ENCODE measurements at places on chromosomes 4 and X.

DNA sequence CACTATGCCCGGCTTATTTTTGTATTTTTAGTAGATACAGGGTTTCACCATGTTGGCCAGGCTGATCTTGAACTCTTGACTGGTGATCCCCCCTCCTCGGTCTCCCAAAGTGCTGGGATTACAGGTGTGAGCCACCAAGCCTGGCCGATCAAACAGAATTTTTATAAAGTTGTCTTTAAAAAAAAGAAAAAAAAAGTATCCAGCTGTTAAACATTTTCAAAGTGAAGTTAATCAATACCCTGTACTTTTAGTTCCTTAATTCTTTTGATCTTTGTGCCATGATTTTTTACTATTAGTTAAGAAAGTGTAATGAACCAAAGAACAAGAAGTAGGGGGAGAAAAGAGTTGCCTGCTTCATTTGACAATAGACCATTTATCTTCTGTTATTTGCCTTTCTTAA is 24.3 kb downstream of the SMAD1 start:
- no peak for DNase-seq

GRCh38 chr4:171710743-171711142 is 102.5 kb upstream of the GALNTL6 start:
- no peak for DNase-seq

- DNase-seq = no peak
Measured at GRCh38 chrX:153908219-153908860, 3.9 kb downstream of the AVPR2 start.

- no peak for DNase-seq
Measured at GRCh38 chr4:168630445-168631187, 133.8 kb downstream of the PALLD start.

DNA sequence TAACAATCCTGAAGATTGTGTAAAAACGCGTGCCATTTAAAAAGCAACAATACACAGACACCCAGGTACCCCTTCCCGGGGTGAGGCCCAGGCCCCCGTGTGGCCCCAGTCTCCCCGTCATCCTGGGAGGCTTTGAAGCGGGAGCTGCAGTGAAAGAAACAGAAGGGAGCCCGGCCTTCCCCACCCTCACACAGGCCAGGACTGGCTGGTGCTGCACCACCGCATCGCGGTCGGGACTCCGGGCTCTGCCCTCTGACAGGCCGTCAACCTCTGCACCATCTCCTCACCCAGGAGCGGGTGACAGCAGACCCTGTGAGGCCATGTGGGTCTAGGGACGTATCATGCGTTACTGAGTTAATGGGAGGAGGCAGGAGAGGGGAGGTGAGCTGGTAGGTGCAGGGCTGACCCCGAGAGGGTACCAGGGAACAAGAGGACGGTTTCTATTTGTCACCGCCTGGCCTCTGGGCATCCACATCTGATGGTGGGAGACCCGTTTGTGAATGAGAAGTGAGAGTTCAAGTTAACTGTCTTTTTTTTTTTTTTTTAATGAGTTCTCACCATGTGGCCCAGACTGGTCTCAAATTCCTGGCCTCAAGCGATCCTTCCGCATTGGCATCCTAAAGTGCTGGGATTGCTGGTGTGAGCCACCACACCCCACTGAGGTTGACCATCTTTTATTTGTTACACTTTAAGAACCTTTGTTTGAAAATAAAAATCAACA is 27.3 kb downstream of the PIGG start:
- DNase-seq = no peak

DNA sequence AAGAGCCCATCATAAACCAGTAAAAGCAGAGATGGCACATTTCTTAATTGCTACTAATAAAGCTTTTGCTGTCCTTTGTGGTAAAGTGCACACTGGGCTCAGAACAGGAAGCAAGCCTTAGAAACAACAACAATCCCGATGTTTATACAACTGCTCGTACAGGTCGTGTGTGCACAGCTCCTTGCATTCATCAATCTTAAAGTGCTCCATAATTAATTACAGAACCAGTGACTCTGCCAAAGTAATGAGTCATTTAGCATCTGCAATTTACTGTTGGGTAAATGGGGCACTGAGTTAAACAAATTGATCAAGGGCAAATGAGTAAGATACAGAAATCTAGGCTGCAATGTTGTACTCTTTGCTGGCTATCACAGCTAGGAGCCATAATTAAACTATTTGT is 61.3 kb upstream of the TXK start:
- no peak for DNase-seq

GRCh38 chrX:323721-324628 is 5.4 kb upstream of the GTPBP6 start:
- DNase-seq = no peak

All from stimulated activated CD8-positive, alpha-beta memory T cell treated with anti-CD3 and anti-CD28 coated beads, Interleukin-15, amount 100 ng/mL, for 24 hours (primary cell).